ENCODE measurements at places on chromosomes 7 and 10.

GRCh38 chr7:70630440-70630817, 501.5 kb upstream of the GALNT17 start:
- DNase-seq, result no peak

- DNase-seq, result no peak
These were observed 20.8 kb upstream of the DDIT4 start for GRCh38 chr10:72252972-72253371.

- no peak for DNase-seq
These were observed 15.3 kb downstream of the ECHDC3 start for GRCh38 chr10:11757454-11757820.

GRCh38 chr7:148670807-148671206, 27.9 kb upstream of the CUL1 start:
- DNase-seq, result no peak

GRCh38 chr10:133091316-133091715, 3.6 kb downstream of the ADGRA1 start:
- no peak for DNase-seq

- no peak for DNase-seq
These were observed 53.0 kb downstream of the PHYHIPL start for GRCh38 chr10:59229441-59229840.

DNA sequence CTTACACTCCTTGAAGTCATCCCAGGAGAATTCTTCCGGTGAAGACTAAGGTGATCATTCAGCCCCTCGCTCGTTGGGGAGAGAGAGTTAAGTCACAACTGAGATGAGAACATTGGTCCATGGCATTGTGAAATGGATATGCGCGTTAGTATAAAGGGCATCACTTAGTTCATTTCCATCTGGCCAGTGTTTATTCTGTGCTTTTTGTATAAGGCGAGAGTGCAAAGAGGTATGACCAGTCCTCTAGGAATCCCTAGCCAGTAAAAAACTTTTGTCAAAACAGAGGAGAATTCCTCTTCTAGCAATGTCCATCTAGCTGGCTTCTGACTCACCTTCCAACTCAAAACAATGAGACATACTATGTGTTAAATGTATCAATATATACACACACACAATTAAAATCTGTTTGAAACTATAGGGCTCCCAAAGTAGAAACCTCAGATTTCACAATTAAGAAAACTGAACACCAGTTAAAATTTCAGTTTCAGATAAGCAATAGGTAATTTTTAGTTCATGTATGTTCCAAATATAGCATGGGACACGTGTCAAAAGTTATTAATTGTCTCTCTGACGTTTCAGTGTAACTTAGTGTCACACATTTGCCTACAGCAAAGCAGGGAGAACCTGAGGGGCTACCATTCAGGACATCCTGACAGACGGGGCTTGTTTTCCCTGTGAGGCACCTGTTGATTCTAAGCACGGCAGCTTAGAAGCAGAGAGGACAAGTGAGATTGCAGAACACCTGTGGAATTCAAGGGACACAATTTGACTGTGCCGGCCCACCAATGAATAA, 158.9 kb downstream of the KLF6 start:
- no peak for DNase-seq

- no peak for DNase-seq
These were observed 148.6 kb downstream of the SH3PXD2A start for GRCh38 chr10:103706762-103707161.

- DNase-seq, result no peak
These were observed 172.0 kb upstream of the YAE1 start for GRCh38 chr7:39394105-39394680.

- no peak for DNase-seq
These were observed 2.3 kb upstream of the PALS2 start for GRCh38 chr7:24570983-24571382.

- DNase-seq, result no peak
These were observed 24.8 kb downstream of the STYXL1 start for GRCh38 chr7:76023002-76023401.

DNA sequence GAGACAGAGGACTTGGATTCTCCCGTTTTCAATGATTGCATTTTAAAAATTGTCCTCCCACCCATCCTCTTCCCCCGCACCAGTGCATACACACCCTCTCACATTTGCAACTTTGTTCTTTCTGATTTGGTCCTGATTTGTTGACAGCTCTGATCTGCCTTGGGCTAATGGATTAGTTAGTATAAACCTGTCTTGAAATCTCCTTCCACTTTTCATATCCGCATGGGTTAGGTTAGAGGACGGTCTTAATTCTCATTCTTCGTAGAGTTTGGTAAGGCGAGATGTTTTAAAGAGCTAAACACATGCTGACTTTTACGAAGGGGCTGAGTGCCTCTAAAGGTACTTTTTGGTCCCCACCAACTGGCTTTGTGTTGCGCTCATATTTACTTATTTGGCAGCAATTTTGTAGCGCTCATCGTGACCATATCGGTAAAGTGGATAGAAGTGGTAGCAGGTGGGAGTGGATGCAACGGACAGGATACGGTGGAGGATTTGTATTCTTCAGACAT, 1.1 kb downstream of the AHR start:
- DNase-seq, result peak; percentile 14

Data from SW 1271 (cell line).